ENCODE measurements at places on chromosomes 6 and 20.

GRCh38 chr20:20741087-20742045, 28.9 kb upstream of the RALGAPA2 start:
- peaks cover 38% of the 10 kb centered on the region for H3K27me3 ChIP-seq
- no peak overlapping the region for H3K27ac ChIP-seq
- H3K36me3 ChIP-seq = no peaks in the 10 kb centered on the region
- no peak for DNase-seq

DNA sequence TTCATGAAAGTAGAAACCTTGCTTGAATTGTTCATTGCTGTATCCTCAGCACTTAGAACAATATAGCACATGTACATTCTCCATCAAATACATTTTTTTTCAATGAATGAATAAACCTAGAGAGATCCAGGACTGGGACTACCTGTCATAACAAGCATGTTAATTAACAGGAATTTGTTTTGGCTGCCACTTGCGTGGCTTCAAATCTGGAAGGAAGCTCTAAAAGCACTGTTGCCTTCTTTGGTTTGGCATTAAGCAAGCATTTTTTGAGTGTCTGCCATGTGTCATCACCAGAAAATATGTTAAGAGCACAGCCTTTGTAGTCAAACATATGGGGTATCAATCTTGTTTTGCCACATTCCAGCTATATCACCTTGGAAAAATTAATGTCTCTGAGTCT, 131.9 kb upstream of the BACH2 start:
- DNase-seq = no peak
- H3K4me3 ChIP-seq = no peak overlapping the region
- peaks cover 52% of the 10 kb centered on the region for H3K36me3 ChIP-seq
- H3K4me1 ChIP-seq = peaks cover 26% of the 10 kb centered on the region

GRCh38 chr6:32888576-32888975, 34.6 kb downstream of the PSMB9 start:
- H3K4me1 ChIP-seq = peaks cover 7% of the 10 kb centered on the region
- H3K36me3 ChIP-seq = peaks cover 1% of the 10 kb centered on the region
- DNase-seq = no peak
- H3K4me3 ChIP-seq = no peak overlapping the region
- peaks cover 10% of the 10 kb centered on the region for H3K27me3 ChIP-seq
- no peak overlapping the region for H3K27ac ChIP-seq

- H3K36me3 ChIP-seq = no peaks in the 10 kb centered on the region
- H3K4me1 ChIP-seq = no peaks in the 10 kb centered on the region
- DNase-seq = no peak
- no peaks in the 10 kb centered on the region for H3K27me3 ChIP-seq
- H3K27ac ChIP-seq = no peak overlapping the region
Measured at GRCh38 chr6:145872669-145873068, 58.1 kb upstream of the FBXO30 start.

- H3K36me3 ChIP-seq = no peaks in the 10 kb centered on the region
- no peaks in the 10 kb centered on the region for H3K27me3 ChIP-seq
- DNase-seq = no peak
- no peaks in the 10 kb centered on the region for H3K4me1 ChIP-seq
Measured at GRCh38 chr20:16167423-16168130, 405.7 kb downstream of the KIF16B start.

DNA sequence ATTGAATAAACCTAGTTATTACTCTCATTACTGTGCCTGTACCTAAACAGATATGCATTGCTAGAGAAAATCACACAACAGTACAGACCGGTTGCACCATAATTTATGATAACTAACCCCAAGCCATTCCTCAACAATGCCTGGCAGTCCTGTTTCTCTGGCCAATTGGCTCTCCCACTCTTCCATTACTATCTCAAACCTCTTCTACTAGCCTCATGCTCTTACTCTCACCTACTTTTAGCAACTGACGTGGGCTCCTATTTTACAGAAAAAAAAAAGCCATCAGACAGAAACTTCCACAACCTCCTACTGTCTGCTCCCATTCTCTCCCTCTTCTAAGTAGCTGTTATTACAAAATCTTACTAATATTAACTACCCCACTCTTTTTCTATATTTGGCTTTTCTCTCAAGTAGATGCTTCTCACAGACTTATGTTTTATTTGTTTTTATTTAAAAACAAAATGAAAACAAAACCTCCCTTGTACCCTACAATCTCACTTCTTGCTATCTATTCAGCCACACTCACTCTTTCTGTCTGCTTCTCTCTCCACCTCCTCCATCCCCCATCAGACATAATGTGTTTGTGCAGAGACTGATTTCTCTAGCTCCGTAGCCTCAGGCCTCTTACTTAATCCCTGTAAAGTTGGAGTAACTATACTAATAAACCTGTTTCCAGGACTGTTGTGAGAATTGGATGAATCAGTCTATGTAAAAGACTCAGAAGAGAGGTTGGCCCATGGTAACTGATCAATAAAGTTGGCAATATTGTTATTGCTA, 9.1 kb downstream of the GOPC start:
- peaks cover 6% of the 10 kb centered on the region for H3K4me1 ChIP-seq
- H3K27me3 ChIP-seq = no peaks in the 10 kb centered on the region
- DNase-seq = no peak
- no peak overlapping the region for H3K4me3 ChIP-seq
- peaks cover 50% of the 10 kb centered on the region for H3K36me3 ChIP-seq

- H3K4me3 ChIP-seq = no peak overlapping the region
- H3K4me1 ChIP-seq = no peaks in the 10 kb centered on the region
- no peak overlapping the region for H3K27ac ChIP-seq
- no peak for DNase-seq
Measured at GRCh38 chr6:81105998-81106397, 646.5 kb downstream of the TENT5A start.

DNA sequence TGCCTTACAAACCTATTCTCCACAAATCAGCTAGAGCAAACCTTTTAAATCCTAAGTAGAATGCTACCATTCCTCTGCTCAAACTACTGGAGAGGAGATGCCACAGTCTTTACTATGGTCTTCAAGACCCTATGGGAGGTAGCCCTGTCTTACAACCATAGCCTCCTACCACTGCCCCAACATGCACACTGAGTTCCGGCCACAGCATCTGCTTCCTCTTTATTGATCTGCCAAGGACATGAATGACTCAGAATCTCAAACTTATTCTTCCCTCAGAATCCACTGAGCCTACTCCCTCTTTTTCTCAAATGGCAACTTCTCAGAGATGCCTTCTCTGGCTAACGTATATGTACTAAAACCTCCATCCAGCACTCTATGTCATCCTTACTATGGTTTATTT, 12.2 kb upstream of the ANKEF1 start:
- H3K36me3 ChIP-seq = no peaks in the 10 kb centered on the region
- peaks cover 6% of the 10 kb centered on the region for H3K4me1 ChIP-seq
- no peak overlapping the region for H3K4me3 ChIP-seq
- DNase-seq = no peak
- no peak overlapping the region for H3K27ac ChIP-seq

DNA sequence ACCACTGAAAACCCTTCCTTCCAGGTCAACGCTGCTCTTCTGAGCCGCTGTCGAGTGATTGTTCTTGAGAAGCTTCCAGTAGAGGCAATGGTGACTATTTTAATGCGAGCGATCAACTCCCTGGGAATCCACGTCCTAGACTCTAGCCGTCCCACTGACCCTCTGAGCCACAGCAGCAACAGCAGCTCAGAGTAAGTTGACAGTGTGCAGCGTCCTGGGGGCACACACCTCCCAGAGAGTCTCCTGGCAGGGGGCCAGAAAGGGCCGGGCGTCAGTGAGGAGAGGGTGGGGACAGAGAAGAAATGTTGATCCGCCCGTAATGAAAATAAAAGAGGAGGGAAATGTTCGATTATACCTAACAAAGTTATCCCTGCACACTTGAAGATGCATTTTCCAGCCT, 5.0 kb downstream of the WRNIP1 start:
- no peak overlapping the region for H3K4me3 ChIP-seq
- H3K27me3 ChIP-seq = no peaks in the 10 kb centered on the region
- H3K27ac ChIP-seq = no peak overlapping the region
- H3K36me3 ChIP-seq = peaks cover 53% of the 10 kb centered on the region

DNA sequence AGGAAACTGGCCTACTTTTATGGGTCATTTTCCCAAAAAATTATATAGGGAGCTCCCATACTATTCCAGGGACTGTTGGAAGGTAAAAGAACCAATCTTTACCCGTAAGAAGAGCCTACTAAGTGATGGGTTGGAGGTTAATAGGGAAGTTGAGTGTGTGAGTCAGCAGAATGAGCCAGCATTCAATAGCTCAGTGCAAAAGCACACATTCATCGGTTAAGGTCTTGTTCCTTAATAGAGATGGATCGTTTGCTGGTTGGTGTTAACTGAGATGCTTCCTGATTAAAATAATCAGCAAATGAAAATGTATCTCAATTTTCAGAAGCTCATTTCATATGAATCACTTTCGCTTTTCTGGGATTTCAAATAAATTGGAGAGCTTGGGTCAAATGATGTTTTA, 115.3 kb upstream of the MRPS10 start:
- no peak overlapping the region for H3K4me3 ChIP-seq
- no peaks in the 10 kb centered on the region for H3K27me3 ChIP-seq
- H3K36me3 ChIP-seq = peaks cover 24% of the 10 kb centered on the region
- DNase-seq = no peak
- no peak overlapping the region for H3K27ac ChIP-seq
- peaks cover 41% of the 10 kb centered on the region for H3K4me1 ChIP-seq

GRCh38 chr6:131125431-131125830, 9.8 kb upstream of the AKAP7 start:
- peaks cover 14% of the 10 kb centered on the region for H3K27me3 ChIP-seq
- no peaks in the 10 kb centered on the region for H3K4me1 ChIP-seq
- no peak overlapping the region for H3K4me3 ChIP-seq

DNA sequence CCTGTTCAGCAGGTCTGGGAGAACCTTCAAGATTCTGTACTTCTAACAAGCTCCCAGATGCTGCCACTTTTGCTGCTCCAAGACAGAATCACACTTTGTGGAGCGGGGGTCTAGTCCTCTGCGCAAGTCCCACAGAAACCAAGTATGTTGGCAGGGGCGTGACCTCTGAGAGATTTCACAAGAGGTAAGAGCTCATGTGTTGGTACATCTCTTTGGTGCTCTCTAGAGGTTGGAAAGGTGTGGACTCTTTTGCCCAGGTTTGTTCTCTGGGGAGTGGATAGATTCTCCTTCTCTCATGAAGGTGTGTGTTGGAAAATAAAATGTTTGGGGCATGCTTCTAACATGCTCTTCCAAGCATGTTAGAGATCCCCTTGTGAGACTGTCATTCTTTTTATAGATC, 340.9 kb upstream of the IRAK1BP1 start:
- H3K27me3 ChIP-seq = no peaks in the 10 kb centered on the region
- H3K27ac ChIP-seq = no peak overlapping the region
- H3K4me1 ChIP-seq = no peaks in the 10 kb centered on the region
- H3K36me3 ChIP-seq = no peaks in the 10 kb centered on the region
- no peak for DNase-seq

GRCh38 chr20:57647006-57647932, 27.0 kb upstream of the ZBP1 start:
- no peak overlapping the region for H3K27ac ChIP-seq
- H3K4me3 ChIP-seq = no peak overlapping the region
- H3K4me1 ChIP-seq = no peaks in the 10 kb centered on the region
- peaks cover 26% of the 10 kb centered on the region for H3K27me3 ChIP-seq
- peaks cover 3% of the 10 kb centered on the region for H3K36me3 ChIP-seq
- DNase-seq = no peak

DNA sequence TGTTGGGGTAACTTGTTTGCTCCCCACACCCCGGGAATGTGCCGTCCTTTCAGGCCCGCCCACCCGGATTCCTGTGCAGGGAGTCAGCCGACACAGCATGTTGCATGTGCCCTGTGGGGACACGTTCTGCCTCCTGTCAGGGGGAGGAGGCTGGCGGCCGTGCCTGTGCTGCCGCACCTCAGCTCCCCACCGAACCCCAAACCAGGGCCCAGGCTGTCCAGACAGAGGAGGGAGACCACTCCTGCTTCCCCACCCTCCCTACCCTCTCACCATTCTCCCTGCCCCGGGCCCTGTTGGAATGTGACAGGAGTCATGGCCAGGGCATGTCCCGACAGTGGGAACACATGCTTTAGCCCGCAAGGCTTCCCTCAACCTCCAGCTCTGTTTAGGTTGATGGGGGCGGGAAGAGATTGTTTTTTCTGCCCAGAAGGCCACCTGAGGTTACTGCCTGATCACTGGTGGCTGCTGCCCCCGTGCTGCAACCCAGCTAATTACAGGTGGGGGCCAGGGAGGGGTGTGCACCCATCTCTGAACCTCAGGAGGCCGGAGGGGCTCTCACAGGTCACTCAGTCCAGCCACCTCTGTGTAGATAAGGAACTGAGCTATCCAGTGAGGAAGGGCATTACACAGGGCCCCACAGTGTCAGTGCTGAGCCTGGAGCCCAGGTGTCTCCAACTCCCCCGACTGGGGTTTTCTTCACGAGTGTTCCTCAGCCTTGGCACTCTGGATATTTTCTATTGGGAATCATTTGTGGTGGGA, 13.6 kb downstream of the LRRC73 start:
- H3K4me3 ChIP-seq = no peak overlapping the region
- no peak overlapping the region for H3K27ac ChIP-seq
- H3K36me3 ChIP-seq = peaks cover 2% of the 10 kb centered on the region
- H3K27me3 ChIP-seq = no peaks in the 10 kb centered on the region
- H3K4me1 ChIP-seq = peaks cover 15% of the 10 kb centered on the region
- DNase-seq = no peak

GRCh38 chr6:56771929-56772607, 129.4 kb upstream of the DST start:
- DNase-seq = no peak
- H3K4me3 ChIP-seq = no peak overlapping the region
- no peak overlapping the region for H3K27ac ChIP-seq

DNA sequence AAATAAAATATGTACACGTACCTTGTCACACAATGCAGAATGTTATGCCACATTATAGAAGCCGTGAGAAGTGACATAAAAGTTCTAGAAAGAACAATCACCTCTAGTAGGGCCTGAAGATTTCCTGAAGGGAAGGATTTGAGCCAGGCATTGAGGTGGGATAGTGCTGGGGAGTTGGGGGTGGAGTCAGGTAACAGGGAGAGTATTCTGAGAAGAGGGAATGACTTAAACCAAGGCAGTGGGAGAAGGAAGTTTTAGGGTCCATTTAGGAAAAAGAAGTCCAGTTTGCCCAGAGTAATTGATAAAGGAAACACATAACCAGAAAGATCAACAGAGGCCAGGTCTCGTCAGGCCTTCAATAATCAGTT, 262.8 kb downstream of the ARHGAP18 start:
- no peak overlapping the region for H3K4me3 ChIP-seq
- peaks cover 13% of the 10 kb centered on the region for H3K27me3 ChIP-seq
- peaks cover 16% of the 10 kb centered on the region for H3K4me1 ChIP-seq
- DNase-seq = no peak

- H3K36me3 ChIP-seq = no peaks in the 10 kb centered on the region
- DNase-seq = no peak
- no peak overlapping the region for H3K4me3 ChIP-seq
- no peak overlapping the region for H3K27ac ChIP-seq
- H3K4me1 ChIP-seq = peaks cover 6% of the 10 kb centered on the region
- peaks cover 2% of the 10 kb centered on the region for H3K27me3 ChIP-seq
Measured at GRCh38 chr20:38144974-38145728, 19.9 kb downstream of the TGM2 start.

GRCh38 chr6:14770040-14770439, 475.8 kb upstream of the JARID2 start:
- H3K27me3 ChIP-seq = peaks cover 7% of the 10 kb centered on the region
- no peaks in the 10 kb centered on the region for H3K36me3 ChIP-seq
- no peak overlapping the region for H3K4me3 ChIP-seq
- H3K4me1 ChIP-seq = no peaks in the 10 kb centered on the region

GRCh38 chr20:47263465-47264084, 92.9 kb downstream of the ZMYND8 start:
- H3K27me3 ChIP-seq = no peaks in the 10 kb centered on the region
- H3K36me3 ChIP-seq = peaks cover 25% of the 10 kb centered on the region
- no peak overlapping the region for H3K27ac ChIP-seq
- no peak for DNase-seq
- no peak overlapping the region for H3K4me3 ChIP-seq

- H3K4me1 ChIP-seq = peaks cover 58% of the 10 kb centered on the region
- no peak overlapping the region for H3K4me3 ChIP-seq
- H3K27me3 ChIP-seq = no peaks in the 10 kb centered on the region
- no peak for DNase-seq
- no peak overlapping the region for H3K27ac ChIP-seq
- peaks cover 5% of the 10 kb centered on the region for H3K36me3 ChIP-seq
Measured at GRCh38 chr6:144339859-144340452, 54.8 kb downstream of the UTRN start.

All from activated CD8-positive, alpha-beta memory T cell treated with anti-CD3 and anti-CD28 coated beads, Interleukin-2, amount 10 ng/mL, durations not matched to agents 7 days and 5 days (primary cell).